ENCODE measurements at places on chromosomes 2 and 18. TPM values are rescaled to one million over a fixed set of nuclear protein-coding genes. Genes with fewer than 3 reads are reported as not detected.

MOCOS gene
- total RNA-seq = 15.4 TPM

RPE gene
- total RNA-seq = 166 TPM

GCG gene
- not detected for total RNA-seq

PLGLB1 gene
- total RNA-seq = 0.20 TPM

OR6B2 gene
- total RNA-seq = not detected
